ENCODE measurements at places on chromosomes 2 and 18.

DNA sequence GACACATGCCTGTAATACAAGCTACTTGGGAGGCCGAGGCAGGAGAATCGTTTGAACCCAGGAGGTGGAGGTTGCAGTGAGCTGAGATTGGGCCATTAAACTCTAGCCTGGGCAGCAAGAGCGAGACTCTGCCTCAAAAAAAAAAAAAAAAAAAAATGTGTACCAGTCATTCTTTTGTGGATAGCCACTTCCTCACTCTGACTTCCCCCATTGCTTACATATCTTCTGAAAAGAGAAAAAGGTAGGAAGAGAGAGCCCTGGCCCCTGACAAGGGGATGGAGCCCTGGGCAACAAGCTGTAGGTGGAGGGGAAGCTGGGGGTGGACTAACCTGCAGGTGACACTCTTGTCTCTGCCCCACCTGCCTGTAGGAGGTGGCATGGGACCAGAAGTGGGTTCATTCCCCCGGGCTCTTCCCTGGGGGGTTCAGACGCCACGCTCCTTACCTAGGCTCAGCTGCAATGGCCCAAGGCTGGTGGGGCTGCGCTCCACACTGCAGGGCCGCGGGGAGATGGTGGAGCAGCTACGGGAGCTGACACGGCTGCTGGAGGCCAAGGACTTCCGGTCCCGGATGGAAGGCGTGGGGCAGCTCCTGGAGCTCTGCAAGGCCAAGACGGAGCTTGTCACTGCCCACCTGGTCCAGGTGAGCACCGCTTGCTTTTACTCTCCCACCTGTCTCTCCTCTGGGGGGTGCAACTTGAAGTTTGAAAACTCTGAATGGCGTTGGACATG lies 39.1 kb downstream of the PCARE start:
- no peak for DNase-seq

- DNase-seq: no peak
Measured at GRCh38 chr2:50957896-50958295, 74.0 kb downstream of the NRXN1 start.

- DNase-seq: no peak
Measured at GRCh38 chr18:45349019-45349418, 266.3 kb upstream of the SLC14A2 start.

GRCh38 chr2:160977376-160977775 lies 182.9 kb upstream of the TANK start:
- no peak for DNase-seq

DNA sequence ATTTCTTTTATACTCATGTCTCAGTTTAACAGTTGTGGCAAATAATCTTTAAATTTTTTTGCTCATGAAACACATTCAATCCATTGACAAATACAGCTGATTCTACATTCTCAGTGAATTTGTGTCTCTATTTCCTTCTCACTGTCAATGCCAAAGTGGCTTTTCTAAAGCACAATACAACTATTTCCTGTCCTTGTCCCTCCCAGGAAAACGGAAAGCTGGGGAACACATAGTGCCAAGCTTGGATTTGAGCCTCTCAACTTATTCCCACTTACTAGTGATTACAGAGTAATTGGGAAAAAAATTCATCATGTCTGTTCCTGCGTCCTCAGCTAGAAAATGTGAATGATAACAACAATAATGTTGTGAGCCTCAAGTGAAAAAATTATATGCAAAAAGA lies 899.7 kb upstream of the CDH2 start:
- DNase-seq: no peak
